ENCODE measurements at places on chromosomes 6 and 20. TPM values are rescaled to one million over a fixed set of nuclear protein-coding genes. Genes with fewer than 3 reads are reported as not detected.

GRCh38 chr6:157732007-157732406 lies 91.0 kb upstream of the SNX9 start:
- DNase-seq: no peak

- peak; percentile 45 for DNase-seq
Measured at GRCh38 chr6:112286010-112286409, 31.6 kb upstream of the LAMA4 start.

DNA sequence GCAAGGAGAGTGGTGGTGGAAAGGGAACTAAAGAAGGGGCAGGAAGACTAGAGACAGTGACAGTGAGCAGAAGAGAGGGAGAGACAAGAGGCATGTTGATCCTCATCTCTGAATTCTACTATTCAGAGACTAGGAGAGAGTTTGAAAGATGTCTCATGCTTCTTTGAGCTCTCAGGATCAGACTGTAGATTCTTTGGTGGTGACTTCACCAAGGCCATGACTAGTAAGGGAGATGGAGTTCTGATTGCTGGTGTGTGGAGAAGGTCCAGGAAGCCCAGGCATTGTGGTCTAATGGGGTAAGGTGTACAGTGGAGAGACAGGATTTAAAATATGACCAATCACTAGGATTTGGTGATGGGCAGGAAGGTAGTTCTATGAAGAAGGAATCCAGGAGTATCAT lies 713 bp downstream of the WFDC9 start:
- no peak for DNase-seq

GRCh38 chr20:11719153-11719552 lies 198.5 kb upstream of the BTBD3 start:
- no peak for DNase-seq

- no peak for DNase-seq
Measured at GRCh38 chr6:89359561-89359960, 7.0 kb upstream of the UBE2J1 start.

DNA sequence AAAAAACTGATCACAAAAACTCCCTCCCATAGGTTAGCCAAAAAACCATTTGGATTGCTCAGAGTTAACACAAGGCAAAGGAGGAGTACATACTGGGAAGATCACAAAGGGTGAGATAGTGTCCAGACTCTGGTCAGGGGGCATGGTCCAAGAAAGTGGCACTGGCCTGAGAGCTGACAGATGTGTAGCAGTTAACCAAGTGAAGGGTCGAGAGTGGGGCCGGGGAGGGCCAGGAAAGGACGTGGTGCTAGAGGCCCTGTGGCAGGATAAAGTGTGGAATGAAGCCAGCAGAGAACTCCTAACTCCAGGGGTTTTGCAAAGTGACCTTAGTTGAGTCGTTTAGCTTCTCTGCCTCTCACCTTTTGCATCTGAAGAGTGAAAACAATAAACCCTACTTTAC lies 290.5 kb downstream of the FOXA2 start:
- DNase-seq: no peak

Gene MCHR2
- total RNA-seq: not detected

Gene C6orf15
- total RNA-seq: not detected

Gene TUBB1
- 18.8 TPM for total RNA-seq
